ENCODE measurements at places on chromosomes 7 and 10.

DNA sequence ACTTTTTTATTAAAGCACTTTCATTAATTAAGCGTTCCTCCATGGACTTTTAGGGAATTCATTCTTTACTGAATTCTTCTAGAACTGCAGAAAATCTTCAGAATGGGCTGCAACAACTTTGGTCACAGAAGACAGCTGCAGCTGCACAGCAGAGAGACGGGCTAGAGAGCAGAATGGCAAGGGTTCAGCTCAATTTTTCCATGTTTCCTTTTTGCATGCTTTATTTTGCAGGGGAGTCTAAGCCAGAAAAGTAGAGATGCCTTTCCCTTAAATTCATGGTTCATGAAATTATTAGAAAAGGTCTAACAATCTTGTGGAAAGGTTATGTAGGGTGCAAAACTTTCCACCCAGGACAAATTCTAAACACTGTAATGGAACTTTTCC lies 15.4 kb upstream of the ANKRD1 start:
- no peak for DNase-seq

- DNase-seq = no peak
Observed at GRCh38 chr7:101744588-101744987, 72.8 kb upstream of the CUX1 start.

DNA sequence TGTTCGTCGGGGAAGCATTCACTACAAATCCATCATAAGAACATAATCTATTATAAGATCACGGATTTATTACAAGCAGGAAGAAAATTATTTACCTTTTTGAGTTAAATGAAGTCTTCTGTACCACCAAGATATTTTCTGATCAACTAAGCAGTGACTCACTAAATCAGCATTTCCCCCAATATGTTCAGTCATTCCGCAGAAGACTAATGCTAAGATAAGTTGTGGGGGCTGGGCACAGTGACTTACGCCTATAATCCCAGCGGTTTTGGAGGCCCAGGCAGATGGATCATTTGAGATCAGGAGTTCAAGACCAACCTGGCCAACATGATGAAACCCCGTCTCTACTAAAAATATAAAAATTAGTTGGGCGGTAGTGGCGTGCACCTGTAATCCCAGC lies 144.2 kb upstream of the EGR2 start:
- no peak for DNase-seq

DNA sequence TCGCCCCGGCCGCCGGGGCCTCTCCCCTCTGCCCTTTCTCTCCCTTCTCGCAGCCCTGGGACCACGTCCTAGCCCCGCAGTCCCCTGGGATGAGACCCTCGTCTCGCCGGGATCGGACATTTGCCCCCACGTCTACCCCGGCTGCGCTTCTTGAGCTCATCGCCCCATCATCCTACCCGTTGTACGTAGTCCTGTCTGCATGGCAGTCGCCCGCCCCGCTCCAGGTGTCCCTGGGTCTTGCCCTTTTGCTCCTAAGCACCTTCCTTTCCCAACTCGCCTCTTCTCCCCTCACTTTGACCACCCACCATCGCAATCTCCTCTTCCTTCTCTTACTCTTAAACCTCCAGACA lies 582 bp downstream of the TPST1 start:
- DNase-seq = peak; percentile 35

DNA sequence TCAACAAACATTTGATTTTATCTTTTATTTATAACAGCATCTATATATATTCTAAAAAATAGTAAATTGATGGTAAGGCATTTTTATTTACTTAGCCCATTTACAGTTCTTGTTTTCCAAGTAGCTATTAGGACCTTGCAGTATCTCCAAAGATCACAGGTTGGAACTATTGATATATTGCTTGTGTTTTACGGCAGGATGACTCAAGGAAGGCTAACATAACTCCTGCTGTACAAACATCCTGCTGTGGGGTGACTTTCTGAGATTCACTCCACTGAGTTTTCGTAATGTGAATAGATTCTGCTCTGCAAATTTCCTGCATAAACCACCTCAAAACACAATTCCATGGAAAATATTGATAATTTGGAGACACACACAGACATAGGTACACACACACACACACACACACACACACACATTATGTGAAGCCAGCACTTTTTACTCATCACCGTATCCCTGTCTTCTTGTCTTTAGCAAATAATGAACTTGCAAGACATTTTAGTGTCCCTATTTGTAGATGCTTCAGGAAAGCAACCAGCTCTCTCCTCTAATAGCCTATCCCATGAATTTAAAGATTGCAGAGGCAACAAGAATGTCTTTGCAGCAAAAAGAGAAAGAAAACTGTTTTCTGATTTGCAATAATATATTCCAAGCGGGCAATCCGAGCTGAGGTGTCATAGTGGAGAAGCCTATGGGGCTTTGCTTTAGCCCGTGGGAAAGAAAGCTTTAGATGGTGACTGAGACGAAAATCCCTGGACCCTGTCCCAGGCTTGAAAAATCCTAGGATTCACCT lies 722 bp downstream of the AGR2 start:
- DNase-seq = no peak

DNA sequence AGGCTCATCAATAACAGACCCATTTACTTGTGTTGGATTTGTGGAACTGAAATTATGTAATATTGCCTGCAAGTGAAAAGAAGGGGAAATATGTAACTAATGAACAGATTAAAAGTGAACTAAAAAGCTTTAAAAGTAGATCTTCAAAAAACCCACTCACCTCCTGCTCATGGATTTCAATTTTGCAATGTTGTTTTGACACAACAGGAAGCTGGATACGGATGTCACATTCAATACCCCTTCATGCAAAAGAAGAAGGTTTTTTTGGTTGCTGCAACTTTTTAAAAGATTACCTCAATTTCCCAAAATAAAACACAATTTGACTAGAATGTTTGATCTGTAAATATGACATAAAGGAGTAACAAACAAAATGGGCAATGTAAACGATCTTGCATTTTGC lies 3.3 kb downstream of the MKI67 start:
- no peak for DNase-seq

- DNase-seq = no peak
Observed at GRCh38 chr7:45679516-45679915, 105.3 kb downstream of the ADCY1 start.

- peak; percentile 79 for DNase-seq
Observed at GRCh38 chr7:29620556-29620930, 56.9 kb downstream of the PRR15 start.

DNA sequence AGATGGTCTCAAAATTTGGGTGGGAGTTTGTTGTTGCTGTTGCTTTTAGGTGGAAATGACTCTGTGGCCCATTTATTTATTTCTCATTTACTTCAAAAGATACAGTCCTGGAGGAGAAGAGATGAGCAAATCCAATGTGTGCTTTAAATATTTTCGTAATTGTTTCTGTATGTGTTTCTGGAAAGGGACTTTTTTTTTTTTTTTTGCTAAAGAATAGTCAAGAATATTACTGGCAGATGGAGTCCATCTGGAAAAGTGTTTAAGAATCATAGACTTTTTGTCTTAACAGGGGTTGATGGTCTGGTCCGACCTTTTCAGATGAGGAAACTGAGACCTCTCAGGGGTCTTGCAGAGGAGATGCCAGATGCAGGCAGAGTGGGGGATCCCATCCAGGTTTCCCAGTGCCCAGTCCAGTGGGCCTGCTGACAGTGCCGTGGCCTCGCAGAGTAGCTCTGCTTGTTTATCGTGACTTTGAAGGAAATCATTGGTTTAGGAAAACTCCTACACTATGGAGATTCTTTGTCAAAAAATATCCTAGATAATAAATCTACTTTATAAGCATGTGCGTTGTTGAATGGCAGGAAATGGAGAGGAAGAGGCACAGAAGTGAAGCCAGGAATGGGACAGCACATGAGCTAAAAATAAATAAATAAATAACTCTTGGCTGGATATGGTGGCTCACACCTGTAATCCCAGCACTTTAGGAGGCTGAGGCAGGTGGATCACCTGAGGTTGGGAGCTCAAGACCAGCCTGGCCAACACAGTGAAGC lies 164.3 kb upstream of the SVIL start:
- DNase-seq = no peak

GRCh38 chr7:97006055-97006815 lies 882 bp downstream of the DLX6 start:
- peak; percentile 47 for DNase-seq

GRCh38 chr10:96290368-96291133 lies 13.7 kb upstream of the DNTT start:
- no peak for DNase-seq

DNA sequence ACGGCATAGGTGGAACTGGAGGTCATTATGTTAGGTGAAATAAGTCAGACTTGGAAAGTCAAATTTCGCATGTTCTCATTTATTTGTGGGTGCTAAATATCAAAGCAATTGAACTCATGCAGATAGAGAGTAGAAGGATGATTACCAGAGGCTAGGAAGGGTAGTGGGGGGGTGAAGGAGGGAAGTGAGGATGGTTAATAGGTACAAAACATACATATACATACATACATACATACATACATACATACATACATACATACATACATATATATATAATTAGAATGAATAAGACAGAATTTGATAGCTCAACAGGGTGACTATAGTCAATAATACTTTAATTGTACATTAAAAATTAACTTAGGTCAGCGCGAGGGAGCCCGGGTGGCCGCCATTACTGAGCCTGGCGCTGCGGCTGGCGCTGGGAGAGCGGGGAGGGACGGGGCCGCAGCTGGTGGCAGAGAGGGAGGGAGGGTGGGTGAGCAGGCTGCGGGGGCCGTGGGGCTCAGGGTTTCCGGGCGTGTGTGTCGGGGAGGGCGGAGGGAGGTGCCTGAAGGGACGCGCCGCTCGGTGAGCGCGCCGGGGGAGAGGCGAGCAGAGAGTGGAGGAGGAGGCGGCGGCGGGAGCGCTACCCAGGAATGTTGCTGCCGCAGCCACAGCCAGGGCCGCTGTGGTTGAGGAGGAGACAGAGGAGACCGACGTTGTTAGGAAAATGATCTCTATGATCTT lies 85.8 kb upstream of the EGFR start:
- peak; percentile 93 for DNase-seq

DNA sequence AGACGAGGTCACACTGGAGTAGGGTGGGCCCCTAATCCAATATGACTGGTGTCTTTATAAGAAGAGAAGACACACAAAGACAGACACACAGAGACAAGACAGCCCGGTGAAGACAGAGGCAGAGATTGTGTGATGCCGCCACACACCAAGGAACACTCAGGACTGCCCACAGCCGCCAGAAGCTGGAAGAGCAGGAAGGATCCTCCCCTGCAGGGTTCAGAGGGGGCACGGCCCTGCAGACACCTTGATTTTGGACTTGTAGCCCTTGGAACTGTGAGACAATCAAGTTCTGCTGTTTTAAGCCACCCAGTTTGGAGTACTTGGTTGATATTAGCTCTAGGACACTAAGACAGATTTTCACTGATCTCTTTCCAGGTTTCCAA lies 72.1 kb upstream of the NANOS1 start:
- DNase-seq = no peak

DNA sequence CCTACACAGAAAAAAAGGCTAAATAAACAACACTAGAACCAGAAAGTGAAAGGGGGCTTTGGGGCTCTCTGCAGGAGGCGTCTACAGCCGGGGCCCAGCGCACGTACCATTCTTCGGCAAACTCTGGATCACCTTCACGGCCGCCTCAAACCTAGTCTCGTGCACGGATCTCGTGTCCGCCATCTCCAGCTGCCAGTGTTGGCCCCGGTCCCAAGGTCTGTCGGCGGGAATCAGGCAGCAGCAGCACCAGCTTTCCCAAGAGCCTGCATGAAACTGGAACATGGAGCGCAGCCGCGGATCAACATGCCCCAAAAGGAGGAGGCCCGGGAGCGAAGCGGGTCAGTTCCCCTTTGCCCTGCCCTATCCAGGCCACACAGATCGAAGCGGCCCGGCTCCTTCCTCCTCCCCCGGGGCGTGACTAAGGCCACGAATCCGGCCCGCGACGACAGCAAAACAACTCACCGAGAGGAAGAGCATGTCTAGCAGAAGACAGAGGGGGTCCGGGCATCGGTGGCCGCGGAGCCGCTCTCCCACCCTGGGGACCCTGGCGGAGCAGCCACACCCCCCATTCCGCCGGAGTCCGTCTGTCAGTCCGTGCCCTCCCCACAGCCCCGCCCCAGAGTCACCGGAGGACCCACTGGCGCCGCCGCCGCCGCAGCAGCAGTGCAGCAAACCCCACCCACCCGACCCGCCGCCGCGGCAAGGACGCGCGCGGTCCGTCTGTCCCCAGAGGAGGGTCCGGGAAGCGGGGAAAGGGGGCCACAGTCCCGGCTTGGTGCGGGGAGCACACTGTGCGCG lies at the start of gene ACBD5:
TSS of gene ACBD5 (minus strand) at position 586 of the 798 bp plus-strand sequence. CDS start at position 477, 109 bp downstream.
- peak; percentile 74 for DNase-seq

DNA sequence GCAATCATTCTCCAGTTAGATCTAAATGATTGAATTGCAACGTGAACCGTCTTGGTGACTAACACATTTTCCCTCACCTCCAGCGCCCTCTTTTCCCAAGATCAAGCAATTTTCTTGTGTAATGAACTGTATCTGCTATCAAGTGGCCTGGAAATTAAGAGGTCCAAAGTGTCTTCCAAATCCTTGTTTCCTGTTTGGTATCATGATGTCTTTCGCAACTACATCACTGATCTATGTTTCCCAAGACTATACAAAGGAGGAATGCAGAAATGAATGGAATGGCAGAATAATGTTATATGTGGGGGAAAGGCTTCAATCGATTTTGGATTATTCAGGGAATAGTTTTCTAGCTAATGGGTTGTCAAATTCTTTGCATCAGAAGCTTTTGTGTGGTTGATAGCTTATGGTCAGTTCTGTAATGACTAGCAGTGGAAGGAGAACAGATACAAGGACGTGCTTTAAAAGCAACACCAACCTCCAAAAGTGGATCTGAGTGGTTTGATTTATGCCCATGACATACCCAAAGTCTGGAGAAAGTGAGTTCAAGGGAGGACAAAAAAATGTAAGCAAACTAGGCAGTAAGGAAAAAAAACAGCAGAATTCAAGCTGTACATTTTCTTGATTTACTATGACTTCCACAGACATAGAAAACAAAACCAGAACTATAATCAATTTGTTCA lies 14.6 kb upstream of the ZEB1 start:
- no peak for DNase-seq

DNA sequence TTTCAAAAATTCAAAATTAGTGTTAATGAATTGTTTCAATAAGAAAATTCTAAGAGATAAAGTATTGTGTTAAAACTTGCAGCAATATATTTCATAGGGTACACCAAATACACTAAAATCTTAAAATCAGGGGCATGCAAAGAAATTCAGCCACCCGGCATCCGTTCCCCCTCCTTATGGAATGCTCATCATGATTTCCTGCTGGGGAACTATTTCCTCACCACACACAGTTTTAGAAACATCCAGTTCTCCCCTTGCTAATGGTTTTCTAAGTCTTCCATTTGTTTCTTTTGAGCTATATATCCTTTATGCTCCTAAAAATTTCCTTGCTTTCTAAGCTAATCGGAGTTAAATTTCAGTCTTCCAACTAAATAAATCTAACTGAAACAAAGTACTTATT lies 60.7 kb downstream of the CHCHD3 start:
- no peak for DNase-seq

DNA sequence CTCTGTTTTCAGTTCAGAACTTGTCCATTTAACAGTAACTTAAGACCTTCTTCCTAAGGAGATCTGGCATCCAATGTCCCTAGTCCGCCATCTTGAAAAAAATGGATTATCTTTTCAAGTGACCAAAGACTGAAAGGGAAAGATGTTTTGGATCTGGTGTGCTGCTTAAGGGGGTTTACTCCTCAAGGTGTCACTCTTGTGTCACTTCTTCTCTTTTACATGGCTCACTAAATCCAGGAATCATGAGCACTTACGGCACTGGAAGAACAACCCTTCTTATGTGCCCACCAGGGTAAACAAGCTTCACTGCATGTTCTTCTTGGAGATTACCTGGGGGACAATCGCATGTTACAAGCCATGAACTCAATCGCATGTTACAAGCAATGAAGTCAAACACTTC lies 43.7 kb downstream of the ANXA8 start:
- no peak for DNase-seq

- no peak for DNase-seq
Observed at GRCh38 chr7:142356166-142356565, 98.3 kb upstream of the PRSS58 start.

GRCh38 chr7:128110641-128111364 lies 79.6 kb upstream of the LRRC4 start:
- DNase-seq = no peak

All from SHP77 (cell line).